ENCODE measurements at places on chromosomes 1 and 21.

GRCh38 chr1:5479876-5480646 lies 512.2 kb downstream of the NPHP4 start:
- DNase-seq = no peak

DNA sequence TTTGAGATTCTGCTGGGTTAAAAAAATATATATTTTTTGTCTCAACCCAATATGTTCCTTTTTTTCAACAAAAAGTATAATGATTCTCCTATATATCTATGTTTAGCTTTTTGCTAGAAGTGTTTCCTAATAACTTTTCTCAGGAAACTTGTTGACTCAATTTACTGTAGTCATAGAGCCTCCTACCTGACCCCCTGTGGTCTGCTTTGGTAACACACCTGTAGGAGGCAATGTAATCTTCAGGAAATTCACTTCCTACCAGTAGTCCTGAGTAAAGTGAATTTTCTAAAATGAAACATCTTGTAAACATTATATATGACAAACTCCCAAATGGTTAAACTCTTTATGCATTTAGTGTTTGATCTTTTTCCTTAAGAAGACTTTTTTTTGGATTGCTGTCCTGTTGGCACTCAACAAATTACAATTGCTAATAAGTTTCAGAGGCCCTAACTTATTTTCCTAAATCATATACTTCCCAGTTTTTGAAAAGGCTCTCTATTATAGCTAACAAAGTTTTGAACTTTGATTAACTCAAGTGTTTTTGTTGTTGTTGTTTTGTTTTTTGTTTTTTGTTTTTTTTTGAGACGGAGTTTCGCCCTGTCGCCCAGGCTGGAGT lies 118.3 kb downstream of the OLFML2B start:
- DNase-seq = no peak

GRCh38 chr1:157498736-157499090 lies 53.6 kb downstream of the FCRL5 start:
- DNase-seq = no peak

GRCh38 chr1:10617318-10617717 lies 142.6 kb downstream of the PEX14 start:
- no peak for DNase-seq

DNA sequence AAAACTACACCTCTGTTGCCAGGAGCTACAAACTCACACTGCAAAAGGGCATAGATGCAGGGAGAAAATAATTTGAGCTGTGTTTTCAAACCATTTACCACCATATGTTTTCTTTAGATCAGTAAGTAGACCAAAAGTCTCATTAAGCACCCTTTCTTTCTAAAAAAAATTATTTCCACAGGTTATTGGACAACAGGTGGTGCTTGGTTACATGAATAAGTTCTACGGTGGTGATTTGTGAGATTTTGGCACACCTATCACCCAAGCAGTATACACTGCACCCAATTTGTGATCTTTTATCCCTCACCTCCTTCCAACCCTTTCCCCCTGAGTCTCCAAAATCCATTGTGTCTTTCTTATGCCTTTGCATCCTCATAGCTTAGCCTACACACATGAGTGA lies 21.1 kb downstream of the MAP10 start:
- no peak for DNase-seq

- peak; percentile 25 for DNase-seq
These were observed 41.2 kb downstream of the RRAGC start for GRCh38 chr1:38818175-38818976.

- no peak for DNase-seq
These were observed 7.4 kb upstream of the SVBP start for GRCh38 chr1:42824481-42825035.
